ENCODE measurements at places on chromosomes 3 and 15.

GRCh38 chr15:62104401-62104800, 37.6 kb downstream of the C2CD4A start:
- no peak for DNase-seq

- no peak for DNase-seq
Observed at GRCh38 chr3:186246941-186247340, 115.1 kb downstream of the DGKG start.

DNA sequence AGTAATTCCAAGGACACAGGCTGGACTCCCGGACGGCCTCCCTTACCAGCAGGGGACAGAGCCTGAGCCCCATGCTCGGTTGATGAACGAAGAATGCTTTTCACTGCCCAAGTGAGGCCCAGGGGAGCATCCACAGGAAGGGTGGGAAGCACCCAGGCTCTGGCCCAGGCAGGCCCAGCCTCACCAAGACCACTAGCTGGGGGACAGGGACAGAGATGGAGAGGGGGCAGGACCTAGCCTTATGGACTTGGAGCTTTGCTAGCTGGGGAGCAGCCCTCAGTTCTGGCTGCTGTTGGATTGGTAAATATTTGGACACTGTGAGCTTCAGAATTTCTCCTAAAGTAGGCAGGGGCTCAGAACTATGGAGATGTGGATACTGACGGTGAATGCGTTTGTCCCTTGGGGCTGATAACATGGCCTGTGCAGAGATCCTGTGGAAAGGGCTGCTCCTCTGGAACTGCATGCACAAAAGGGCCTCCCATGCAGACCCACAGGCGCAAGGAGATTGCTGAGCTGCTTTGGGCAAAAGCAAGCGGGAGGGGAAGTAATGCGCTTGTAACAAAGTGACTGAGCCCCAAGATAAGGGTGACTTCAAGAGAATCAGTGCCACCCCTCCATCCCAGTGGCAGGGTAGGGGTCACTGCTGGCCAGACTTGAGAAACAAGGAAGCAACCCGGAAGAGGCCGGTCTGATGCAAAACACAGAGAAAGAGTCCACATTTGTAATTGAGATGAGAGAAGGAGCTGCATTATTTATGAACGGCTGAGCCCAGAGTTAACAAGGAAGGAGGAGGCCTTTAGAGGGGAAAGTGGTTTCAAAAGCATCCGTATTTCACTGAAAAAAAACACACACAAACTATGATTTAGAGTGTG, 70.1 kb upstream of the MEF2A start:
- no peak for DNase-seq

- DNase-seq: no peak
Observed at GRCh38 chr3:146504498-146505197, 35.3 kb upstream of the PLSCR2 start.

GRCh38 chr3:177795216-177795615, 597.9 kb upstream of the TBL1XR1 start:
- DNase-seq: no peak

DNA sequence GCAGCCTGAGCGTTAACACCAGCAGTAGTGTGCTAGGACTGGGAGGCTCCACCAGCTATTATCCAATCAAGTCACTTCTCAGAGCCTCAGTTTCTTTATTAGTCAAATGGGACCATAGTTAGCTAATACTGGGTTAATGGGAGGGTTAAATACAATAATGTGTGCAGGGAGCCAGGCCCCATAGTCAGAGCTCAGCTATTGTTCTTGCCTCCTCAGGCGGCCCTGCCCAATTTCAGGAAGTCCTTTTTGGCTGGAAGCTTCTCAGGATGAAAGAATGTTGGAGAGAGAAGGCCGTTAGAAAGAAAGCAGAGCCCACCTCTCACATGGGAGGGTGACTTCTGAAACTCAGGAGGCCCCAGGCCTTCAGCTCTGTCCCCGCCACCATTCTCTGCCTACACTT, 39.5 kb upstream of the SMAD6 start:
- DNase-seq: no peak

GRCh38 chr3:123021996-123022510, 5.5 kb downstream of the SEMA5B start:
- no peak for DNase-seq

DNA sequence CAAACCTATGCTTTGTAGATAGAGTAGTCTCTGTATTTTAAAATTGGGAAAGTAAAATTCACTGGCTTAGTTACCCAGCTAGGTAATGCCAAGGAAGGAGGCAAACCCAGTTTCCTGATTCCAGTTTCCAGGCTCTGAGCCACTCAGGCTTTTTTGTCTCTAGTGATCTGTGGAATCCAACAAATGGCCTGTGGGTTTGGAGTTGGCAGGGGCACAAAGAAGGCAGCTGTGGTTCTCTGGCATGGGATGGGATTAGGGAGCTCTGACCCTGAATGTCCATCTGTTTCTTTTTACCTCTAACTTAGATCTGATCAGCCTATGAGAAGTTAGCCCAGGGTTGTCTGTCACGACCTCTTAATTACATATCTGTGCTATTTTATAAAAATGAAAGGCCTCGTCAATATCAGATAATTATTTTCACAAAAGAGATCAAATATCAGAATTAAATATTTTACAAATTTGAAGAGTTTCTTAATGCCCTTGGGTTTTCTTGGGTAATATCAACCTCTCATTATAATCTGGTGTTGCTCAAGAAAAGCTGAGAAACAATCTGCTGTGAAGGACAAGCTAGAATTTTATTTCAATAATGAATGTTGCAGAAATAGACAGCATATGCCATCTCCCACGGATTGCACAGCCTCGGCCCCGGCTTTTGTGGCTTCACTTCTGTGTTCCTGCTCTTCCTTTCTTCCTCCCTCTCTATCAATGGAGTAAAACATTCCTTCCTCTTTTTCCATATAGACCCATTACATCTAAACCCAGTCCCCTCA, 63.7 kb upstream of the DAZL start:
- no peak for DNase-seq

- no peak for DNase-seq
Observed at GRCh38 chr15:100889385-100890050, 9.9 kb downstream of the ALDH1A3 start.

DNA sequence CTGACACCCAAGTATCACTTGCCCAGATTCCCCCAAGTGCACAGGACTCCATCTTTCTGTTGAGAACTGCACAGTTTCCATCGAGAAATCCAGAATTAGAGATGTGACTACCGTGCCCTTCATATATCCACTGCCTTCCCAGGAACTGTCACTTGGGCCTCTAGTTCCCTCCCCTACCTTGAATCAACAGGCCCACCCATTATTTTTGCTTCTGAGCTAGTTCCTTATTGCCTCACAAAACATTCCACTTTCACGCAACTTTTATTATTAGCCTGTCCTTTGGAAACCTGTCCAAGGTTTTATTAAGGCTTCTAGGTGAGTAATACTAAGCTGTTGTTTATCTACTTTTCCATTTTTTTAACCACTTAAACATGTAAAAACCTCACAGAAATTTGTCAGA, 17.1 kb upstream of the SLC30A4 start:
- no peak for DNase-seq

DNA sequence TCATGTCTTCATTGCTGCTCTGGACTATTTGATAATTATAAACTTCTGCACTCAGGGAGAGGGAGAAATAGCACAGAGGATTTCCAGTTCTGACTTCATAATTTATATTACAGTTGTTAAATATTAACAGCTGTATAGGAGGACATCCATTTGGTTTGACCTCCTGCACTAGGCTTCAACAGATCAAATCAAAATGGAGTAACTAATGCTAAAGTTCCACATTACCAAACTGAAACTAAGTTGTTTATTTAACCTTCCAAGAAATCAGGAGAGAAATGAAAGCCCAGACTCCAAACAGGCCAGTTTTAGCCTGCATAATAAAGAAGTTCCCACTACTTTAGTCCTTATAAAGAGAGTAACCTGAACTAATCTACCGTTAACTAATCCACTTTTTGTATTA, 4.6 kb downstream of the PLSCR2 start:
- DNase-seq: no peak

- no peak for DNase-seq
Observed at GRCh38 chr3:142863010-142863817, 25.7 kb downstream of the PCOLCE2 start.

- DNase-seq: no peak
Observed at GRCh38 chr3:28645149-28645548, 296.5 kb upstream of the AZI2 start.

DNA sequence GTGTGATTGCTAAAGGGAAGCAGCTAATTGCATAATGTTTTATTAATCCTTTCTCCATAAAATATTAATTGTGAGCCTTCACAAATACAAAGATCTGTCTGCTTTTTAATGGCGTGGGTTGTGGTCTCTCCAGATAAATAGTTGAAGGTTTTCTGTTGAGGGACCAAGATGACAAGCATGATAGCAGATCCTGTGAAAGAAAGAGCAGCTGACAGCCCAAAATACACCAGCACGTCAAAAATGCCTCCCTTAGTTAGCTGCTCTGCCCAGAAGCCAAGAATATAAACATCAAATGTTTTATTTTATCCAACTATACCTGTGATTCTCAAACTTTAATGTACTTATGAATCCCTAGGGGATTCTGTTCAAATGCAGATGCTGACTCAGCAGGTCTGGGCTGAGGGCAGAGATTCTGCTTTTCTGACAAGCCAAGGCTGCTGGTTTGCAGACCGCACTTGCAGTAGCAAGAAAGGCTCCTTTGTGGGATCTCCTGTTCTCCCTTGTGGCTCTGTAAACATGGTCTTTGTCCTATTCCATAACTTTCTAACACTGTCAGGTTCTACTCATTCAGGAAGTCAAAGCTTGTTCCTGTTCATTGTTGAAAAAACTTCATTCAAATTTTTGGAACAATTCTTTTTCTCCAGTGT, 119.1 kb upstream of the SLC25A36 start:
- no peak for DNase-seq

GRCh38 chr3:196519718-196520082, 4.6 kb upstream of the SMCO1 start:
- no peak for DNase-seq

DNA sequence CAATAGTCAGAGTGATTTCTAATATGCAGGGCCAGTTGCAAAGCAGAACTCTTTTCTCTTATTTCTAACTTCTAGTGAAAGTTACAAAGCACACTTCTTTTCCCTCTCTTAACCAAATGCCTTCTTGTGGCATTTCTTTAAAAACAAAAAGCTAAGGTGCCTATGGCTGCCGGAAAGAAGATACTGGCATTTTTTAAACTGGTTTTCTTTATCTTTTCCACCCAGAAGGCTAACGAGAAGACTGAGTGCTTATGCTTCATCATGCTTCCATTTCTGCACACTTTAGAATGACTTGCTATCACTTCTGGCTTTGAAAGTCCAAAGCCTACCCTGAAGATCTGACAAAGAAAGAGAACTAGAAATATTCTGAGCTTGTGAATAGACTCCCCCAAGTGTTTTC, 141.3 kb downstream of the P2RY1 start:
- no peak for DNase-seq

DNA sequence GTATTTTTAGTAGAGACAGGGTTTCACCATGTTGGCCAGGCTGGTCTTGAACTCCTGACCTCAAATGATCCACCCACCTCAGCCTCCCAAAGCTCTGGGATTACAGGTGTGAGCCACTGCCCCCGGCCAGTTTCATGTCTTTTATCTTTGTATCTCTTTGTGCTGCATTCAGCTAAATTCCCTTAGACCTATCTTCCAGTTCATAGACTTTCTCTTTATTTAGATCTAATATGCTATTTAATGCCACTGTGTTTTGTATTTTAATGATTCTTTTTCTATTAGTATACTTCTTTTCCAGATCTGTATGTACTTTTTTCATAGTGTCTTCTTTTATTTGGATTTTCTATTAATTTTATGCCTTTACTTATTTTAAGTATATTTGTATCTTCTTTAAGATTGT, 14.9 kb downstream of the MINAR1 start:
- DNase-seq: no peak

DNA sequence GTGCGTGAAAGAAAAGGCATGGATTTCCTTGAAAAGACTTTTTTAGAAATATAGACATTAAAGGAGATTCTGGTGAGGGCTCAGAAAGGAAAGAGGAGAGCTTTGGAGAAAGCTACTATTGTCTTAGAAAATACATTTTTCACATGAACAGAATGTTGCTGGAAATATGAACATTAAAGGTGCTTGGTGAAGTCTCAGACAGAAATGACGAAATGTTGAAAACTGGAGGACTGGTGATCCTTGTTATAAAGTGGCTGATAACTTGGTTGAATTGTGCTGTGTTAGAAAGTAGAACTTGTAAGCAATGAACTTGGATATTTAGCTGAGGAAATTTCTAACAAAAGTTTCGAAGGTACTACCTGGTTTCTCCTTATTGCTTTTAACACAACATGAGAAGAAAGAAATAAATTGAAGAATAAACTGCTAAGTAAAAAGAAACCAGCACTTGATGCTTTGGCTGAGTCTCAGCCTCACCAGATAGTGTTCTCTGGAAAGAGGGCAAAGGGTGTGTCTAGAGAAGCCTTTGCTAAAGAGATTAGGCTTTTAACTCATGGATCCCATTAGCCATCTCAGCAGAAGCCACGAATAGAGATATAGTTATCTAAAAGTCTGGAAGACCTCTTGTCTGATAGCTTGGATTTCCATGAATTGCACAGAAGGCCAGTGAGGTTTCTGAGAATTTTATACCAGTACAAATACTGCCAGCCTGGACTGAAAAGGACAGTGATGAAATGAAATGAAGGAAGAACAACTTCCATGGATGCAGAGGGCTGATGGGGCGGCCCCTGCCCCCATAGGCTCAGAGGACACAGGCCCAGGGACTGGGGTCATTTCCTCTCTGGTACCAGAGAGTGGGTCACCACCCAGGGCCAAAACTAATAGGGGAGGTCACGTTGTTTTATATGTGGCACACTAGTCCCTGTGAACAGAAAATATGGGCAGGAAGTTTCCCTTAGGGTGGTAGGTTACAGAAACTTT, 91.5 kb downstream of the RPL22L1 start:
- no peak for DNase-seq

- no peak for DNase-seq
Observed at GRCh38 chr3:61686228-61686648, 124.9 kb downstream of the PTPRG start.

DNA sequence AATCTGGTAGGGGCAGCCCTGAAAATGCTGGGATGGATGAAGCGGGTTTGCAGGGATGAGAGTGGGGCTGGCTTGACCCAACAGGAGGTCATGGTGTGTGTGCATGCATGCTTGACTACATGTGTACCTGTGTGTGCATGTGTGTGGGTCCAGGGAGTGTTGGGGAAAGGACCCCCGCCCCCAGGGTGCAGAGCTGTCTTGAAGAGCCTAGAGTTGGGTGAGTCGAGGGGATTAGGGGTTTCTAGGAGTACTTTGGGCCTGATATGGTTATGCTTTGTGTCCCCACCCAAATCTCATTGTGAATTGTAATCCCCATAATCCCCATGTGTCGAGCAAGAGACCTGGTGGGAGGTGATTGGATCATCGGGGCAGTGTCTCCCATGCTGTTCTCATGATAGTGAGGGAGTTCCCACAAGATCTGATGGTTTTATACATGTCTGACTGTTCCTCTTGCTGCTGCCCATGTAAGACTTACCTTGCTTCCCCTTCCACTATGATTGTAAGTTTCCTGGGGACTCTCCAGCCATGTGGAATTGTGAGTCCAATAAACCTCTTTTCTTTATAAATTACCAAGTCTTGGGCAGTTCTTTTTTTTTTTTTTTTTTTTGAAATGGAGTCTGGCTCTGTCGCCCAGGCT, 5.2 kb upstream of the LCTL start:
- no peak for DNase-seq
